ENCODE measurements at places on chromosomes 7 and 10.

DNA sequence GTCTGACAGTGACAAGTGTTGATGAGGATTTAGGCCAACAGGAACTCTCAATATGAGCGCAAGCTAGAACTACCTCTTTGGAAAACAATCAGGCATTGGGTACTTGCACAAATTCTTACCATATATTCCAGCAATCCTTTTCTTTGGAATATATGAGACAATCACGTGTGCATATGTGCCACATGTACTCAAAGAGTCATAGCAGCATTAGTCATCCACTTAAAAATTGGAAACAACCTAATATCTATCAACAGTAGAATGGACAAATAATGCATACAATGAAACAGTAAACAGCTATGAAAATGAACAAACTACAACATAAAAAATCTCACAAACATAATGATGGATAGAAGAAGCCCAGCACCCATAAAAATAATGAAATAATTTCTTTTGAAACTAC, 179.7 kb downstream of the GLI3 start:
- no peak for DNase-seq

GRCh38 chr10:14384116-14384730, 53.5 kb upstream of the FRMD4A start:
- DNase-seq: no peak

- DNase-seq: no peak
Measured at GRCh38 chr7:152849128-152849527, 89.6 kb downstream of the ACTR3B start.

GRCh38 chr7:96471606-96472005, 149.7 kb upstream of the SLC25A13 start:
- DNase-seq: no peak

DNA sequence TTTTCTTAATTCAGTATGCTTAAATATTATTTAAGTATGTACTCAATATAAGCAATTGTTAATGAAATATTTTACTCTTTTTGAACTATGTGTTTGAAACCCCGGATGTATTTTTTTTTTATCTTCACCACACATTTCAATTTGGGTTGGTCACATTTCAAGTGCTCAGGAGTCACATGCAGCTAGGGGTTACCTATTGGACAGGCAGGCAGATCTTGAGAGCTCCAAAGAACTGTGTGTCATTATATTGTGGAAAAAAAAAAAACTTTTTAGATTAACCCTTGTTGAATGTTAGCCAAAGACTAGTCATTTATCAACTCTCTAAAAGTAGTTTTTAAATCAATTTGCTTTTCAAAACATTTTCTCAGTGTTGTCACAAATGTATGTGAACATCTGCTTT, 37.2 kb downstream of the IKZF1 start:
- no peak for DNase-seq

DNA sequence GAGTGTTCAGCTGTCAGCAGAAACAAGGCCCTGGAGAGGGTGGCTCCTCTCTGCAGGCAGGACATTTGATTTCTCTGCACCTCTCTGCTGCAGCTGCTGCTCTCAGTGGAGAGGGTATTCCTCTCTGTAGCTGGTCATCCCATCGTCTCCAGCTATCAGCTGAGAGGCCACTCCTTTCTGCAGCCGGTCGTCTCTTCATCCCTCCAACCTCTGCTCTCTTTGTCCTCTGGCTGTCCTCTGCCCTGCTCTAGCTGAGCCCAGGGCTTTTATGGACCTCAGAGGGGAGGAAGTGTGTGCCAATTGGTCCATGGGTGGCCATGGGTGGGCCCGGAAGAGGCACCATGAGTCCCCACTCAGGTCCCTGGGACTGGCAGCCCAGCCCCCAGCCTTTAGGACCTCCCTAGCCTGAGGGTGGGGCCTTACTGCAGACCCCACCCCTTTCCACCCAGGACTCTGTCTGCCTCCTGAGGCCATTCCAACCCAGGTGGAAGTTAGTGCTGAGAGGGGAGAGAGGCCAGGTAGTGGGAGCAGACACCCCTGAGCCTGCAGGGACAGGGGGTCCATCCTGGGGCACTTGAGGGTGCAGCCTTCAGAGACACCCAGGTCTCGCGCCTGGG, 26.2 kb upstream of the CDCA7L start:
- no peak for DNase-seq

DNA sequence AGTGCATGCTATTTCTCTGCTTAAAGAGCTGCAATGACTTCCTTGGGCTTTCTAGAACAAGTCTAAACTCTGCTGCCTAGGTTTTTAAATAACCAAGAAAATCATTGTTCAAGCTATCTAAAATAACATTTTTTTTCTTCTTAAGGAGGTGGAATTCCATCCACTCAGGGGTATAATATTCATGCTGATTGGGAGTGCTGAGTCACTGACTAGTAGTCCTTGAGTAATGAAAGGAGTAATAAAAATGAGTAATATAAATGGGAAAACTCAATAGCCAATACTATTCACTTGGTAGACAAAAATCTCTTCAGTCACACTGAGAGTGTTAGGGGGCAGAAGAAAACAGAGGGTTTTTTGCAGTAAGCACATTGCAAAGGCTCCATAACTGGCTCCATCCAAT, 72.0 kb downstream of the GFRA1 start:
- no peak for DNase-seq

- no peak for DNase-seq
Measured at GRCh38 chr10:113539789-113540188, 13.1 kb upstream of the HABP2 start.

DNA sequence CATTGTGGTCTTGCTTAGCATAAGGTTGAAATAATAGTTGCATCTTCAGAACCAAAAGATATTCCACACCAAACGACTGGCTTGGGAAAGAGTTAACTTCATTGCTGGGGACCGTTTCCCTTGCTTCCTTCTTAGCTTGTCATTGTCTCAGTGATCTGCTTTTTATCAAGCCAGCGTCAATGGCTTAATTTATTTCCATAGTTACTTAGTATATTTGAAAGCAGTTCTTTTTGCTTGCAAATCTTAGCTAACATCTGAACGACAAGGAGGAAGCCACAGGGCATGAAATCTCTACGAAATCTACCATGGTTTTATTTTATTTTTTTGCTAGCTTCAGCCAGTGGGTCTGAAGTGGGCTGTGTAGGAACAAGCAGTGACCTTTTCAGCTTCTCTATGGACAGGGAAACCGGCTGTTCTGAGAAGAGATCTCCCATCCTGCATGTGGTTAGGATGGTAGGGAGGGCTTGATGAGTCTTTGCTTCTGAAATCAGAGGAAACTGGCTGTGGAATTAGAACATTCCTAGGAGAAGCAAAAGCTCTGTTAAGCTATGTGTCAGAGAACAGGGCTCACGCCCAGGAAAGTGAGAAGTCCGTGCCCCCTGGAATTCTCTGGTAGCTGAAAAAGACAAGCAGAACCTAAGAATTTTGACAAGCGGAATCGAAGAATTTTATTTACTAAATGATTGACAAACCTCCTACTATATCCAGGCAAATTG, 8.0 kb downstream of the SLC18A2 start:
- no peak for DNase-seq

GRCh38 chr10:120453319-120453718, 3.7 kb upstream of the PLPP4 start:
- no peak for DNase-seq

GRCh38 chr7:121824276-121824675, 48.7 kb upstream of the PTPRZ1 start:
- no peak for DNase-seq

DNA sequence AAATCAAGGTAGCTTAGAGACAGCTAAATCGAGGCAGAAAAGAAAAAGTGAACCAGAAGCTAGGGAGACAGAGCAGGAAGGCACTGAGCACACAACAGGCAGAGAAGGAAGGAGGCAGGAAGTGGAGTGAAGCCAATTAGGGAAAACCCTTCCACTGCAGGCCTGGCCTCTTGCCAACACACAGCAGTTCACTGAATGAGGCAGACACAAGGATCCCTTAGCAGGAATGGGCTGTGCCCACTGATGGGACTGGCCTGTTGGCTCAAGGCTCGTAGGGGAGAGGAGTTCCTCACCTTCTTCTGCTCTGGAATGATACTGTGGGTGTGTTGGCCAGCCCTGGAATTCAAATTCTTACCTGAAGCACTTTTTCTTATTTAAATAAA, 220.3 kb upstream of the STK17A start:
- no peak for DNase-seq

- no peak for DNase-seq
Measured at GRCh38 chr10:110042891-110043290, 35.1 kb downstream of the ADD3 start.

DNA sequence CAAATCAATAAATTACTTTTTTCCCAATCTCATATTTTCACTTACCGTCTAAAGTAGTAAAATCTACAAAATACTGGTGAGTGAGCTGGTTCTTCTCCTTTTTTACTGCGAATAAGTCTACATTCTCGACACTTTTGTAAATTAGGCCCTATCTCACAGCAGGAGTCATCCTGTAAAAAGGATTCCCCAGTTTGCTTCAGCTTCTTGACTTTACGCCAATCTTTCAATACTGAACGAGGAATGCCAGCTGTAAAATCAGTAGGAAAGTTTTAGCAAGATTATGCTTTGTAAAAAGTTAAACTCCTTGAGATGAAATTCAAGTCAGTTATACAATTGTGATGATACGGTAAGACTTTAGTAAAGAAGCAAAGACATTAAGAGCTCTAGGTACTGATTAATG, 67.3 kb downstream of the NRBF2 start:
- no peak for DNase-seq

GRCh38 chr7:15783987-15784693, 97.7 kb upstream of the MEOX2 start:
- DNase-seq: no peak

GRCh38 chr10:81847675-81848074, 27.3 kb upstream of the NRG3 start:
- DNase-seq: no peak

GRCh38 chr10:57716884-57717283, 550.8 kb downstream of the IPMK start:
- DNase-seq: no peak

DNA sequence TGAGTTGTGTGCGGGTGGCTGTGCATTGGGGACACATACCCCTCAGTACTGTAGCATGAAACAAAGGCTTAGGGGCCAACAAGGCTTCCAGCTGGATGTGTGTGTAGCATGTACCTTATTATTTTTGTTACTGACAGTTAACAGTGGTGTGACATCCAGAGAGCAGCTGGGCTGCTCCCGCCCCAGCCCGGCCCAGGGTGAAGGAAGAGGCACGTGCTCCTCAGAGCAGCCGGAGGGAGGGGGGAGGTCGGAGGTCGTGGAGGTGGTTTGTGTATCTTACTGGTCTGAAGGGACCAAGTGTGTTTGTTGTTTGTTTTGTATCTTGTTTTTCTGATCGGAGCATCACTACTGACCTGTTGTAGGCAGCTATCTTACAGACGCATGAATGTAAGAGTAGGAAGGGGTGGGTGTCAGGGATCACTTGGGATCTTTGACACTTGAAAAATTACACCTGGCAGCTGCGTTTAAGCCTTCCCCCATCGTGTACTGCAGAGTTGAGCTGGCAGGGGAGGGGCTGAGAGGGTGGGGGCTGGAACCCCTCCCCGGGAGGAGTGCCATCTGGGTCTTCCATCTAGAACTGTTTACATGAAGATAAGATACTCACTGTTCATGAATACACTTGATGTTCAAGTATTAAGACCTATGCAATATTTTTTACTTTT, 1.8 kb downstream of the DDIT4 start:
- no peak for DNase-seq

DNA sequence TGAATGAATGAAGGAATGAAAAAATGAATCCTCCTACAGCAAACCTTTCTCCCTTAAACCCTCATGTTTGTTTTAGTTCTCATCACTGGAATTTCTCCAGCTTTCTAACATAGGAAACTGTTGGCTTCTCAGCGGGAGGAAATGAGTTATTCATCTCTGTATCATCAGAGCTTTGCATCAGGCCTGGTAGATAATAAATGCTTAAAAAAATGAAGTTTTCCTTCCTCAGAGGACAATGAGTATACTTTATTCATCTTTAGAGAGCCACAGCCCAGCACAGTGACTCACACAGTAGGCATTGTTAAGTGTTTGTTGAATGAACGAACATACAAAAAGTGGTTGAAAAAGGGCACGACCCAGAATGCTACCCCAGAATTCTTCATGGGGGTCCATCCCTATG, 62.6 kb downstream of the COL13A1 start:
- DNase-seq: no peak

DNA sequence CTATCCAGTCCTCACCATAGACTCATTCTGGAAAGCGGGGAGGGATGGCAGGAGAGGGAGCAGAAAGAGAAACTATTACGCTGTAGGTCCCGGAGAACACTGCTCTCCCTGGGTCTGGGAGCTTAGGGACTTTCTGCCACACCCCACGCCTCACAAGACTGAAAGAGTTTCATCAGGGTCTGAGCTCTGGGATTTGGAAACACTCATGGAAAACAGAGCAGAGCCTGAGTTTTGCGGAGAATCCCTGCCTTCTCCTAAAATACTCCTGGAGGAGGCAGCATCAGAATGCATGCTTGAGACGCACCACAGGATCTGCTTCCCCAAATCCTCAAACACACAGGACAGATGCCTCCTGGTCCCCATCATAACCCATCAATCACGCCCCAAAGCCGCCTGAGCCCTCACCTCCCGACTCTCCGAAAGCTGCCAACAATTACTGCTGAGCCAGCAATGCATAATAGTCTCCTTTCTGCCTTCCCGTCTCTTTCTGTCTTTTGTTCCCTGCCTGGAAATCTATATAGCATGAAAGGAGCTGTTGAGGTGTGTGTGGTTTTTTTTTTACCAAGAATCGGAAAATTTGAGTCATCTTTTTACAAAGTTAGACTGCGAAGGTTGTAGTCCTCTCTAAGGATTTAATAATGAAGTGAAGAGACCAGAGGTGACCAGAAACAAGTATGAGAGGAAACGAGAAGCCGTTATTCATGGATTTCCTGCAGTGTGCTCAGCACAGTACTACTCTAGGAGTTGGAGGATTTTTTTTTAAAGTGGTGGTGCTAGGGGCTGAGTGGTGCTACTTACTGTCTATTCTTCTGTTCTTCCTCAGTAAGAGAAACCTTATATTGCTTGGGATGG, 37.7 kb downstream of the ASB13 start:
- no peak for DNase-seq

- DNase-seq: no peak
Measured at GRCh38 chr7:46909601-46910051, 672.3 kb downstream of the TNS3 start.

DNA sequence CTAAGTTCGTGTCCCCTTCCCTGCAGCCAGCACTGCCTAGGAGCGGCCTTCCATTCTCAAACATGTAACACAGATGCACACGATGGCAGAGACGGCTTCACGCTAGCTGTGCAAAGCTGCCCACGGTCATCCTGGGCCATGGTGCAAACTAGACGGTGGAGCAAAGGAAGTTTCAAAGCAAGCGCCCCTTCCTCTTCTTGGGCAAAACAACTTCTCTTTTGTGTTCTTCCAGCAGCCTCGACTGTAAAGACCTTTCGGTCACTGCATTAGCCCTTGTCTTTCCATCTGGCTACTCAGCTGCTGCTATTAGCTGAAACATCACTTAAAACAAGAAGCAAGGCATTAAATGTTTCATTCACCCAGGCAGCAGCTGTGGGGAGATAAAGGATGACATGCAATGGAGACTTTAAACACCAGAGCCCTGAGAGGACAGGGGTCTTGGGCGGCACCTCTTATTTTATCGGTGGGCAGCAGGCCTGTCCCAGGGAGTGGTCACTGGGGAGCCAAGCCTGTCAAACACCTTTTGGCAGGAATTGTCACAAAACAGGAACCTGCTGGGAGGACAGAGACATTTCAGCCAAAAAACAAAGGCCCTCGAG, 214.8 kb downstream of the KLF6 start:
- no peak for DNase-seq

All from NCI-H2081 treated with DMSO at 0.1 percent for 48 hours (cell line).